Lung (tissue), 17 donors: ENCODE measurements at places on chromosomes 2 and 18. TPM values are rescaled to one million over a fixed set of nuclear protein-coding genes. Genes with fewer than 3 reads are reported as not detected.

DNA sequence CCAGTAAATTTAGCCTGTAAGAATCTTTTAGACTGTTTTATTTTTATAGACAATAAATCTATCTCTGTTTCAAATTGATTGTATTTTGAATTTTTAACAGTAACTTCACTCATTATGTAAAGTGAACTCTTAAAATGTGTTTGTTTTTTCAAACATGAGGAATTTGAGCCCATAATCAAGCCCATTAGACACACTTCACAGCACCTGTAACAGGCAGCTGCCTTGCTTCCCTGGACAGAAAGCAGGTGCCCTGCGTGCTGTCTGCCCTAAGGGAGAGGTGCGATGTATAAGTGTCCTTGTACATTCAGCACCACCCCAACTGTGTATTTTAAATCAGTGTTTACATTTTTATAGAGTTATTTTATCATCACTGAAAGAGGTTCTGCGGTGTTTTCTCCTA lies 186.5 kb upstream of the TPO start:
- H3K36me3 ChIP-seq = no peaks in the 10 kb centered on the region
- H3K4me3 ChIP-seq = no peak overlapping the region
- H3K27ac ChIP-seq = no peak overlapping the region
- no peaks in the 10 kb centered on the region for H3K27me3 ChIP-seq

DNA sequence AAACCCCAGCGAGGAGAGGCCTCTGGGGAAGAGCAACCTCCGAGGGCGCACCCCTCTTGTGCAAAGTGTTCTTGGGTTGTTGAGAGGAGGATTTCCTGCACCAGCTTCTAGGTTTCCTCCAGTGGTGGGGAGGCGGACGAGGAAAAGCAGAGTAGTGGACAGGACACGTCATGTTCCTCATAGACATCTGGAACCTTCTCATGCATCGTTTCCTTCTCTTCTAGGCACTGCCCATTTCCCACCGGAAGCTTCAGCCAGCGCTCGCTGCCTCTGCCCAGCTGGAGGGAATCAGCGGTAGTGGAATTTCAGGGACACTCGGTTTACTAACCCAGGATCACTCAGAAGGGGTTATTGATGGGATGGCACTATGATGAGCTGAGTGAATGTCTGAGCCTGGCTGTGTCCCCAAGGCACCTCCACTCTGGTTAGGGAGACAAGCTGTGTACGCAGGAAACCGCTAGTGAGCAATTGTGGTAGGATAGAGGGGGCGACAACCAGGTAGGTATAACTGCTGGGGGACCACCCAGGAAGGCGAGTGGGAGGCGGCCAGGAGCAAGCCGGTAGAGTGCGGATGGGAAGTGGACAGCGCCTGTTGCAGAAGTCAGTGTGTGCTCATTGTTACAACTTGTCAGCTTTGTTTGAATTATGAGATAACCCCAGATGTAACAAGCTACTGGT lies 960 bp upstream of the APOB start:
- no peak overlapping the region for H3K27ac ChIP-seq
- H3K4me1 ChIP-seq = peaks cover 14% of the 10 kb centered on the region
- no peak for DNase-seq
- H3K27me3 ChIP-seq = no peaks in the 10 kb centered on the region

DNA sequence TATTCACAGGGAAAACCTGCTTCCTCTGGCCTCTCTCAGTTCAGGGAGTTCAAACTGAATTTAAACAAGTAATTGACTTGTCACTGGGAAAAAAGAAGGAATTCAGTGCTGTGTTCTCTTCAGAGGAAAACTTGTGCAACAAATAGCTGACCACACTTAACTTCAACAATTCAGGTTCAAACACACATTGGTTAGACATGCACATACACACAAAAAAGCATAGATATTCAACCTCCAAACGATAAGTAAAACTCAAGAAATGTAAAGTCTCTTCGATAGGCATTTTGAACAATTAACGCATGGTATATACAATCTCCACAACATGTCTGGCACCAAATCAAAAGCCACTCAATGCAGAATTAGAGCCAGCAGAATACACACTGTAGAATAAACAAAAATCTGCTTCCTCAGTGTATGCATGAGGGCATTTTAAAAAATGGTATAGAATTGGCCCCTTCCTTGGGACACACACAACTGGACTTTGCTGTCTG lies 269.0 kb downstream of the TCF4 start:
- DNase-seq = peak; percentile 37
- H3K36me3 ChIP-seq = no peaks in the 10 kb centered on the region
- no peaks in the 10 kb centered on the region for H3K27me3 ChIP-seq
- H3K27ac ChIP-seq = peak overlapping the region; percentile 83

- H3K36me3 ChIP-seq = no peaks in the 10 kb centered on the region
- no peak overlapping the region for H3K4me3 ChIP-seq
Measured at GRCh38 chr2:165196411-165196810, 7.4 kb downstream of the SCN3A start.

- no peak overlapping the region for H3K4me3 ChIP-seq
- DNase-seq = no peak
- H3K36me3 ChIP-seq = no peaks in the 10 kb centered on the region
- H3K27me3 ChIP-seq = no peaks in the 10 kb centered on the region
- H3K4me1 ChIP-seq = no peaks in the 10 kb centered on the region
- no peak overlapping the region for H3K27ac ChIP-seq
Measured at GRCh38 chr2:143193121-143193520, 63.9 kb downstream of the ARHGAP15 start.

- no peak for DNase-seq
- H3K27ac ChIP-seq = peak overlapping the region; percentile 78
- H3K4me1 ChIP-seq = peaks cover 25% of the 10 kb centered on the region
- H3K27me3 ChIP-seq = no peaks in the 10 kb centered on the region
Measured at GRCh38 chr2:101737478-101738255, 40.2 kb downstream of the MAP4K4 start.

DNA sequence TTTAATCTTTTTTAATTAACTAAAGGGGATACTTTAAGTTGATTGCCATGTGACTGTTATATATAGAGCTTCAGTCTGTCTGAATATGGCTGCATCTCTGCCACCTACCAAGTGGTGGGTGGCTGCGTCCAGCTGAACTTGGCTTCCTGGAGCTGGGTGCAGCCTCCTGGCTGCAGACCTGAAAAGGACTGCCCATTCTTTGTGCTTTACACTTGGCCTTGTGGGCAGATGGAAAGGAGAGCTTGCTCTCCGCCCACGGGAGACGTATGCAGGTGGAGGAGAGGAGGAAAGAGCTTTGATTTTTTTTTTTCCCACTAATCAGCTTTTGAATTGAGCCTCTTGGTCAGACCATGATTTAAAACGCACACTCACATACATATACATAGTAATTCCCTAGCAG lies 34.7 kb downstream of the NCK2 start:
- H3K4me3 ChIP-seq = no peak overlapping the region
- no peak for DNase-seq
- no peaks in the 10 kb centered on the region for H3K27me3 ChIP-seq
- no peak overlapping the region for H3K27ac ChIP-seq

DNA sequence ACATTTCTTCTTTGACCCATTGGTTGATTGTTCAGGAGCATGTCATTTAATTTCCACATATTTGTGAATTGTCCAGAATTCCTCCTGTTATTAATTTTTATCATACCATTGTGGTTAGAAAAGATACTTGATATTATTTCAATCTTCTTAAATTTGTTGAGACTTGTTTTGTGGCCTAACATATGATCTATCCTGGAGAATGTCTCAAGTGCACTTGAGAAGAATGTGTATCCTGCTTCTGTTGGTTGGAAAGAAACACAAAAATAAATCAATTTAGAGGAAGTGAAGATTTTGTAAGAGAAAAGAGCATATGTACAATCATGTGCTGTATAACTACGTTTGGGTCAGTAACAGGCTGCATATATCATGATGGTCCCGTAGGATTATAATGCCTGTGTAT lies 118.6 kb upstream of the CDC42EP3 start:
- H3K36me3 ChIP-seq = no peaks in the 10 kb centered on the region
- H3K4me3 ChIP-seq = no peak overlapping the region
- no peaks in the 10 kb centered on the region for H3K27me3 ChIP-seq
- H3K4me1 ChIP-seq = peaks cover 14% of the 10 kb centered on the region
- DNase-seq = no peak

GRCh38 chr2:88027697-88028389 lies 11.5 kb upstream of the RNU2-63P start:
- H3K4me1 ChIP-seq = no peaks in the 10 kb centered on the region
- H3K27ac ChIP-seq = no peak overlapping the region
- no peak for DNase-seq
- no peaks in the 10 kb centered on the region for H3K27me3 ChIP-seq

- no peaks in the 10 kb centered on the region for H3K36me3 ChIP-seq
- H3K4me1 ChIP-seq = peaks cover 35% of the 10 kb centered on the region
- H3K27me3 ChIP-seq = no peaks in the 10 kb centered on the region
- peak; percentile 97 for DNase-seq
Measured at GRCh38 chr2:143776526-143777297, 647.5 kb downstream of the ARHGAP15 start.

DNA sequence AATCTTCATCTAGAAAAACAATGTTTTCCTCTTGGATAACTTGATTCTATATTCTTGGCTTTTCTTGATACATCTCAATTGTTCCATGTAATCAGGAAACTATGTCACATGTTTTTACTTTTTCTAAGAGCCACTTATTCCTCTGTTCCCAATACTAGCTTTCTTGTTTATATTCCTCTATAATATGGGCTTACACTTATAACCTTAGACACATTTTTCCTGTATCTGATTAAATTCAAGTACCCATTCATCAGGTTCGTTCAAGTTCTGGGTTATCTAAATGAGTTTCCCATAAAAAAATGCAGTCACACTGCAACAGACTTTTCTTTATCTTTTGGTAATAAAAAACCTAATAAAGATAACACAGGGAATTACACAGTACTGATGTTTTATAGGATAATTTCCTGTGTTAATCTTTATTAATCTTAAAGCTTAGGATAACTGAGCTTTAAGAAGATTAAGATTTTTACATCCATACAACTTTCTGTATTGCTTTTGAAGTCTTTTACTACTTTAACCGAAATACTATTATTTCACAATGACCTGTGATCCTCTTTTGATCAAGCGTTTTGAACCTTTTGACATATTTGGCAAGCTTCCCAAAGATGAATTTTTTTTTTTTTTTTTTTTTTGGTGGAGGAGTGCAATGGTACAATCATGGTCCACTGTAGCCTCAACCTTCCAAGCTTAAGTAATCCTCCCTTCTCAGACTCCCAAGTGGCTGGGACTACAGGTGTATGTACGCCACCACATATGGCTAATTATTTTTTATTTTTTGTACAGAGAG lies 44.3 kb upstream of the C2orf66 start:
- no peaks in the 10 kb centered on the region for H3K27me3 ChIP-seq
- peak; percentile 29 for DNase-seq
- no peaks in the 10 kb centered on the region for H3K4me1 ChIP-seq
- no peak overlapping the region for H3K4me3 ChIP-seq
- no peak overlapping the region for H3K27ac ChIP-seq

DNA sequence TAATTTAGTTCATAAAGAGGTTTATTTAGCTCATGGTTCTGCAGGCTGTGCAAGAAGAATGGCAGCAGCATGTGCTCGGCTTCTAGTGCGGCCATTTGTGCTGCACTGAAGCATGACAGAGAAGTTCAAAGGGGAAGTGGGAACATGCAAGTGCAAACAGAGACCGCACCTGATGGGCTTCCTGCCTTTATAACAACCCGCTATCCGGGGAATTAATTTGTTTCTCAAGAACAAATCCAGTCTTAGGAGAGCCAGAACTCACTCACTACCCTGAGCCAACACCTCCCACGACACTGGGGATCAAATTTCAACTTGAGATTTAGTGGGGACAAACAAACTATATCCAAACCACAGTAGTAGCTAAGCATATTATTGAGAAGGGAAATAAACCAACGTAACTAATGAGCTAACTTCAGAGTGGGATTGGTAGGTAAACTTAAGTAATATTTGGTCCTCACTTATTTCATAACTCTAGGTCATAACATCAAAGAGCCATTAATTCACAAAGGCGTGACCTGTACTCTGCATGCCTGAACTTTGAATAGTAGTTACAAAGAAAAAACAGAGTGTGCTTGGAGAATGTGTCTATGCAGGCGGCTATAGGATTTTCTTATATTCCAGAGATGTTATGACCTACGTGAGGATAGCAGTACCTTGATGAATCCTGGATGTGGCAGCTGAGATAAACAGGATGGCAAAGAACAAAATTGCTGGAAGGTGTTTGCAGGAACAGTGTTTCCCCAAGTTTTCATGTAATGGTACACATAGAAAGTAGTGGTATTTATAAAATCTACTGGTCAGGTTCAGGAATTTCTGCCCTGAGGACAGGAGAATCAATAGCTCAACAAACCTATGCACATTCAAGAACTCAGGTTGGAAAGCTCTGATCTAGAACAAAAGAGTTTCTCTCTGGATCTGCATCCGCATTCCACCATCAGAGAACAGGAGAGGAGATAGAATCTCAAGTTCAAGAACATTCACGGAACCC lies 845.9 kb upstream of the ID2 start:
- no peaks in the 10 kb centered on the region for H3K36me3 ChIP-seq
- H3K4me1 ChIP-seq = no peaks in the 10 kb centered on the region
- no peak overlapping the region for H3K4me3 ChIP-seq

DNA sequence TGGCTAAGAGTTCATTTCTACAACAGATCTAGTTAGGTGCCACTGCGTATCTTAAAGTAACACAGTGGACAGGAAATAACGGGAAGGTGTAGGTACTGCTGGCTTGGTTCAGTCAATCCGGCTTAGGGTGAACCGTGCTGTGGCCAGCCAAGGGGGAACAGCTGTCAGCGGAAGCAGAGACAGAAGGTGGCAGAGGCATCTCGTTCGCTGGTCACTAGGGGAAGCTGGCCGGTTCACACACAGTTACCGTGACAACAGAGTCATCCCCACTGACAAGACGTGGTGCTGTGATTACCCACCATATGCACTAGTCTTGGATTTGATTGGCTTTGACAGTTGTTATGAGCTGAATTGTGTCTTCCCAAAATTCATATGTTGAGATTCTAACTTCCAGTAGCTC lies 58.8 kb upstream of the HDAC4 start:
- H3K27ac ChIP-seq = no peak overlapping the region
- no peaks in the 10 kb centered on the region for H3K27me3 ChIP-seq
- DNase-seq = peak; percentile 9
- no peaks in the 10 kb centered on the region for H3K36me3 ChIP-seq
- no peak overlapping the region for H3K4me3 ChIP-seq

The LRRTM1 gene
- not detected for total RNA-seq

The NTSR2 gene
- total RNA-seq = not detected

The PLA2R1 gene
- total RNA-seq = 3.7 TPM

The RUFY4 gene
- 0.31 TPM for total RNA-seq

The RAMP1 gene
- total RNA-seq = 26.1 TPM
